ENCODE measurements at places on chromosomes 1 and 21.
A peak's percentile ranks its signal among the peaks of the same experiment; 100 is the strongest.

GRCh38 chr1:83101406-83101805 is 897.5 kb downstream of the TTLL7 start:
- DNase-seq, result no peak

DNA sequence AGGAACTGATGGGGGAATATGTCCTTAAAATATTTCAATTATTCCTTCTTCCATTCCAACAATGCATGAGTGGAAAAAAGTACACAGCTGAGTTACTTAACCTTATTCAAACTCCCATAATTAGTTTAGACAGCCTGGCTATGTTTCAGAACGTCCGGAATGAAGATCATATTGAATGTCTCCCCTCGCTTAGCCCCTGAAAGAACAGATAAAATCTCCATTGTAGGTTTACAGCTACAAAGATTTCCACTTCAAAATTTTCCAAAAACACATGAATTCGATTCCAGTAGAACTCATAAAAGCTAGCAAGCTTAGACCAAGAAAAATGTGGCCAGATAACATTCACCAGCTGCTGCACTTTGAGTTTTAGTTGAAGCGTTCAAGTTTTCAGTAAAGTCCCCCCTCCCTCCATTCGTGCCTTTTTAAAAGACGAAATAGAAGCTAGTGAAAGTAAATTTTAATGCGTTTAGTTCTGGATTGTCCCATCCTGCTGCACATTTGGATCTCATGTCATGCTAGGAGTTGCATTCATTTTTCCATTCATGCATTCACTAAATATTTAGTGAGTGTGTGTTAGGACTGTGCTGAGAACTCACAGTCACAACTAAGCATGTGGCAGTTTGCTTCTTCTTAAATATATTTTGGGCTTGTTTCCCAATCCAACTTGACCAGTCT is 29.4 kb upstream of the SSX2IP start:
- no peak for DNase-seq

DNA sequence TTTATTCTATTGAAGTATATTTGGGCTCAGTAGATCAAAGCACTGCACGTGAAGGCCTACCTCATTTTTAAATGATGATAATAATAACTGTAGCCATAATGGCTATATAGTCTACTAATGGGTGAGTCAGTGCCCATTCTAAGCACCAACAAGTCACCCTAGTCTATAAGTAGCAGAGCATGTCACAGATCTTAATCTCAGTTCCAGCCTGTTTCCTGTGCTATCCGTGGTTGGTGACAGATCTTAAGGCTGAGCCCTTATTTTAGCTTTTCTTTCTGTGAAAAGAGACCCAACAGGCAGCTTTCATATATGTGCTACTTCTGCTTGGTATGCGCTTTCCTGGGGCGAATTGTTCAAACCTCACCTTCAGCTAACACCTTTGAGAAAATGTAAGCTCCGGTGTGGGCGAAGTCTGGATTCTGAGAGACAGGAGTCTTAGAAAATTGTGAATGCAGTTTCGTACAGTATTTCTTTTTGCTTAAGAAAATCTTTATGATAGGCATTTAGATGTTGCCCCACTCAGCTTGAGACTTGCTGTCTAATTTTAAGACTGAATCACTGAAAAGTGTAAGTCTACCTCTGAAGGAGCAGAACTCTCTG is 59.6 kb downstream of the FMN2 start:
- DNase-seq, result no peak

DNA sequence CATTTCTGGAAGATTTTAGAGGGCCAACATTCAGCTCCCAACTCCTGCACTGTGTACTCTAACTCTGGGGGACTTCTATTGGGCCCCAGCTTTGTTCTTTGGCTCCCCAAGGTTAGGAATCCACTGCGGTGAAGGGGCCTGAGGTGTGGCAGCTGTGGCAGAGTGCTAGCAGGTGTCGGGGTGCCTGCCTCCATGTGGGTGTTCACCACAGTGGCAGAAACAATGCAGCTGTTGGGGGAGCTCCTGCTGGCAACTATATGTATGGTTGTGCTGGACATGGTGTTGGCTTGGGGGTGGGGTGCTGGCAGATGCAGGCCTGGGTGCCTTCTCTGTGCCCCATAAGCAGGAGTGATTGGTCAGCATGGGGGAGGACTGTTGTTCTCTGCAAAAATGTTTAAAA is 95.5 kb downstream of the ST6GALNAC3 start:
- DNase-seq, result no peak

GRCh38 chr1:97832481-97832880 is 88.4 kb downstream of the DPYD start:
- DNase-seq, result no peak

GRCh38 chr1:21631944-21632887 is 36.9 kb downstream of the RAP1GAP start:
- no peak for DNase-seq

- DNase-seq, result no peak
These were observed 10.8 kb downstream of the HMGB4 start for GRCh38 chr1:33874636-33875035.

GRCh38 chr1:60864722-60865121 is 217.6 kb upstream of the NFIA start:
- no peak for DNase-seq

- DNase-seq, result no peak
These were observed 241.6 kb downstream of the SMYD3 start for GRCh38 chr1:246265481-246265880.

DNA sequence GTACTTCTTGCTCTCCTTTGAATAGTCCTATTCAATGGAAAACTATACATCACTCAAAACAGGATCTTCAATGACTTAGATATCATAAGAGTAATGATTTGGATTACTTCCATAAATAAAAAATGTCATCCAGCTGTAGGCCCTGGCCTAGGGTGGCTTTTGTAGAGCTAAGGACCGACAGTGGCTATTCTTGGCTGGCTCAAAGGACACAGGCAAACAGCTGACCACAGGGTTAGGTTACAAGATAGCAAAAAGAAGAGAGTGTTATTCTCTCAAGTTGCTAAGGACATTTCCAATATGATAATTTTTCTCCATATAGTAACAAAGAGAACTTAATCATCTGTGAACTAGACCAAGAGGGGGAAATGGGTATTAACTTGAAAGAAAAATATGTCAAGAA is 495.1 kb downstream of the PLPP3 start:
- no peak for DNase-seq

DNA sequence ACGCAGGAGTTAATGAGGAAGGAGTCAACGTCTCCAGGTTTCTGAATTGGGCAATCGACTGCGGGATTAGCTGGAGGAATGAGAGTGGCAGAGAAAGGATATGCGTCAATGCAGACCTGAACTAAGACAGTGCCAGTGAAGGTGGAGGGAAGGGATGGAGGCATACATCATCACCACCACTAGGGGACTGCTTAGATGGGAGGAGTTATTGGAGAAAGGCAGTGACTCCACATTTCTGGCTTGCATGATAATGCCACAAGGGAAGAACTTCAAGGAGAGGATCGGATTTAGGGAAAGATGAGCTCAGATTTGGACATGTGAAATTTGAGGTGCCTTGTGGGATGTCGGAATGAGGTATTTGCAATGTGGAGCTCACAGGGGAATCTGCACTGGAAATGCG is 17.5 kb downstream of the VASH2 start:
- DNase-seq, result no peak

- no peak for DNase-seq
These were observed 5.2 kb downstream of the TRNP1 start for GRCh38 chr1:26998429-26999300.

DNA sequence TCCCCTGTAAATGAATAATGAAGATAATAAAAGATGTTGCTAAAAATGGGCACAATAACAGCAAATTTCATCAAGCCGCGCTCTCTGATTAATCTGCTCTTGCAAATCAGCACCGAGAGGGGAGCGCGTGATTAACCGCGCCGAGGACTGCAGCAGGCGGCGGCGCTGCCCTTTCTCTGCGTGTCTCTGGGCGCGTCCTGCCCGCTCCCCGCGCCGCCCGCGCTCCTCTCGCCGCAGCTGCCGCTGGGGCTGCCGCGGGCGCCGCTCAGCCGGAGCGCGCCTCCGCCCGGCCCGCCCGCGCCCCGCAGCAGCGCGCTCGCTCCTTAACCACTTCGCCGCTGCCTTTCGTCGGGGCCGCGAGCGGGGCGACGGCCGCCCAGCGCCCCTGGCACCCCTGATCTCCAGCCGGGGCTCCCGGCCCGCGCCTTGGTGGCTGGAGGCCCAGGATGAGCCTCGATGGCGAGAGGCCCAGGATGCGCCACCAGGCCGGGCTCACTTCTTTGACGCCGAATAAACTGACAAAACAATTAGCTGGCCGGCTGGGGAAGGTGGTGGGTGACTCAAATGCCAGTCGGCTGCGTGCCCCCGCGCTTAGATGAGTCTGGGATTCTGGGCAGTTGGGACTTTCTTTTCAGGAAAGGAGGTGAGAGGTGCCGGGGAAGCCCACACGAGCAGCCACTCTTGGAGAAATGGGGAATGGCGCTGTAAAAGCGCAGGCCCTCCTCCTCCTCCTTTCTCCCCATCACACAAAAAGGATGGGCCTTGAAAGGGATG is 221.4 kb upstream of the PKN2 start:
- DNase-seq, result no peak

DNA sequence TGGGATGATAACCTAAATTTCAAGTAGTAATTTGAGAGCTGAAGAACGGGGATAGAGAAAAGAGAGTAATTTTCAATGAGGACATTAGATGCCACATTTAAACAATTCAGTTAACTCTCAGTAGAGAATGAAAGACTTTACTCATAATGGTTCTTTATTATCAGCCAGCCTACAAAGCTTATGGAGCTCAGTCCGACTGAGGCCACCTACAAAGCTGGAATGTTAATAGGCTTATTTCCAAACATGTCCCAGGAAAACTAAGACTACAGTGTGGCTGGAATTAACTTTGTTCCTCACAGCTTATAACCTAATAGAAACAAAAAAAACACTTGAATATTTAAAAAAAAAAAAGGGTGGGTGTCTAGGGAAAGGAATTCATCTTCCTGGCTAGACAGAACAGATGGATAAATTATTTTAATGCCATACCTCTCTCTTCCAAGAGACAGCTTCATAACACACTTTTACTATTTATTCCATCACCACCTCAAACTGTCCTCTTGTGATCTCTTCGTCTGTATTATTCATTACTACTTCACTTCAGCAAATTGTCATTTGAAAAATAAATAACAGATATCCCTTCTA is 9.8 kb downstream of the SLC19A2 start:
- no peak for DNase-seq

DNA sequence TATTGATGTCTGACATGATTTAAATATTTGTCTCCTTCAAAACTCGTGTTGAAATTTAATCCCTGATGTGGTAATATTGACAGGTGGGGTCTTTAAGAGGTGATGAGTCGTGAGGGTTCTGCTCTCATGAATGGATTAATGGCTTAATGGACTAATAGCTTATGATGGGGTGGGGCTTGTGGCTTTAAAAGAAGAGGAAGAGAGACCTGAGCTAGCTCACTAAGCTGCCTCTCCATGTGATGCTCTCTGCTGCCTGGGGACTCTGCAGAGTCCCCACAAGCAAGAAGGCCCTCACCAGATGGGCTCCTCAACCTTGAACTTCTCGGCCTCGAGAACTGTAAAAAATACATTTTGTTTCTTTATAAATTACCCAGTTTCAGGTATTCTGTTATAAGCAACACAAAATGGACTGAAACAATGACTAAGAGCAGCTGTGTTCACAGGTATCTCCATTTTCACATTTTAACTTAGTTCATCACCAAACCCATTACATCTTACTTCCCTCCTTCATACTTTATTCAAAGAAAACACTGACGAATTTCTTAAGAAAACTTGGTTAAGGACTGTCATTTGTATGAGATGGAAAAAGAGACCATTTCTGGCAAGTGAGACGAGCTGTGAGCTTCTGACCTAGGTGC is 12.1 kb upstream of the AIM2 start:
- no peak for DNase-seq

DNA sequence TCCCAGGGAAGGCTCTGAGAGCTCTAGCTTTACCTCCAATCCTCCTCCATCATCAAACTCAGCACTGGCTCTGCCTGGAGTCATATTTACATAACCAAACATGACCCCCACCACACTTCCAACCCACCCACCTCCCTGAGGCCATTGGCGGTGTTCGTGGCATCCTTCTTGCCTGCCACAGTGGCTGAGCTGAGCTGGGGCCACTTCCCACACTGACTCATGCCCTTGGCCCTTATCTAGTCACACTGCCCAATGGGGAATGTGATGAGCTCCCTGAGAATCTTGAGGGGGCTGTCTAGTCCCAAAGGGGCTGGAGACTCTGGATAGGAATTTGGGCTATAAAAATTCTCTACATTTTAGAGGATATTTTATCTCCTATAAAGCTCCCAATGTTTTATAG is 230.9 kb upstream of the IRF2BP2 start:
- DNase-seq, result peak; percentile 35

DNA sequence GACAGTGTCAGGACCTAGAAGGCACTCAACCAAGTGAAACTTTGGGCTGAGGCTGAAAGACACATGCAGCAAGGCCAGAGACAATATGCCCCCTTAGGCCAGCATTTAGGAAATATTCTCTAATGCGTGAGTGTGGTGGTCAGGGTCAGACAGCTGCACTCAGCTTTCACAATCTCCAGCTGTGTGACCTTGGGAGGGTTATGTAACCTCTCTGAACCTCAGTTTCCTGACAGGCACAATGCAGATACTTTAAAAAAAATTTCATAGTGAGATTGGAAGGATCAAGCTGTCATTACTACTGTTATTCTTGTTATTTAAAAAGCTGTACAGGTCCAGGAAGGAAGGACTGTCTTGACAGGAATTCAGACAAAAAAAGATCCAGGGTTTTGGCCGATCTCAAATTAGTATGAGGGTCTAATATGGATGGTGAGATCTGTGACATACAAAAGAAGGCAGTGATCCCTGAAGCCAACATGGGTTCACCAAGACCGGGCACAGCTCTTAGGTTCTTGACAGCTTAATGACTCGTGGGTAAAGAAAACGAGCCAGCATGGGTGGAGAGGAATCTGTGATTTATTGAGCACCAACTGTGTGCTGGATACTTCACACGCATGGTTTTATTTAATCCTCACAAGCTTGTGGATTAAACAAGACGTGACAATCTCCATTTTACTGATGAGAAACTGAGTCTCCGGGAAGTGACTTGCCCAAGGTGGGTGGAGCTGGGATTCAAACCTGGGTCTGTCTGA is 54.6 kb upstream of the POU3F1 start:
- no peak for DNase-seq

- DNase-seq, result peak; percentile 59
These were observed 188.0 kb downstream of the RERE start for GRCh38 chr1:8629241-8630091.

GRCh38 chr1:160436966-160437365 is 36.6 kb downstream of the VANGL2 start:
- DNase-seq, result no peak

- DNase-seq, result no peak
These were observed 2.4 kb upstream of the DPT start for GRCh38 chr1:168731244-168731953.

- DNase-seq, result peak; percentile 44
These were observed 26.7 kb downstream of the BTG3 start for GRCh38 chr21:17585875-17586450.

DNA sequence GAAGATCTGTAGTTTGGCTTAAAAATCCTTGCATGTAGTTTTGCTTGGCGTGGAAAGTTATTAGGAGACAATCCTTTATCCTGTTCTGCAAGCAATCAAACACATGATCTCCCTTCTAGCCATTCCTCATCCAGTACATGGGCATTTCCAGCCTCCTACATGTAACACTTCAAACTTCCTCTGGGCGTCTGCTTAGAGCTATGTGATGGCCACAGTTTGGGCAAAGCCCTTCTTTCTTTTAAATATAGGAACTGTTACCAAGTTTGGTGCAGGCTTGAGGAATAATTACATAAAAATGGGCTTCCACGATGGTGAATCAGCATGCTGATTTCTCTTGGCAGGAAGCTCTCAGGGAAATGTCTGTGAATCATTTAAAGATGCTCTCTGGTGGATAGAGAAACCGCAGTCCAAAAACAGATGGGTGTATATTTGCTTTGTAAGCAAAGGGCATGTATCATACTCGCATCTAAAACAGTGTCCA is 176.9 kb upstream of the FMN2 start:
- peak; percentile 96 for DNase-seq

All from inflammatory macrophage treated with lipopolysaccharide for 1 hour (primary cell).